MCF 10A (cell line): ENCODE measurements at places on chromosomes 7 and 10. TPM values are rescaled to one million over a fixed set of nuclear protein-coding genes. Genes with fewer than 3 reads are reported as not detected.

The SMC3 gene
- 43.0 and 43.2 TPM in 2 replicates for total RNA-seq

The NACAD gene
- total RNA-seq = not detected in 2 replicates

The SLC16A9 gene
- total RNA-seq = 0.54 and 0.84 TPM in 2 replicates

The SLC13A1 gene
- total RNA-seq = not detected in 2 replicates

The SFRP5 gene
- total RNA-seq = not detected in 2 replicates

The PIK3CG gene
- not detected in 2 replicates for total RNA-seq

The ZNF365 gene
- total RNA-seq = 1.3 and 2.9 TPM in 2 replicates

The SFTPD gene
- 0.23 TPM in 1 of 2 replicates, not detected in the other for total RNA-seq

The SH2D4B gene
- not detected in 2 replicates for total RNA-seq

The PKD2L1 gene
- total RNA-seq = not detected in 2 replicates

The OR6B1 gene
- not detected in 2 replicates for total RNA-seq

The RINT1 gene
- total RNA-seq = 26.9 and 29.2 TPM in 2 replicates

The GJC3 gene
- not detected in 2 replicates for total RNA-seq

The CADPS2 gene
- 7.4 and 10.1 TPM in 2 replicates for total RNA-seq

The WDFY4 gene
- total RNA-seq = not detected in 2 replicates

The LLCFC1 gene
- not detected in 2 replicates for total RNA-seq

The CALML3 gene
- 0.25 and 0.75 TPM in 2 replicates for total RNA-seq

The EPHB6 gene
- total RNA-seq = 0.79 and 1.4 TPM in 2 replicates

The FFAR4 gene
- not detected in 2 replicates for total RNA-seq

The NPY gene
- not detected in 2 replicates for total RNA-seq

The PTPRZ1 gene
- 9.8 and 11.1 TPM in 2 replicates for total RNA-seq

The PODXL gene
- 1.6 and 1.7 TPM in 2 replicates for total RNA-seq

The UNCX gene
- total RNA-seq = not detected in 2 replicates

The MOGAT3 gene
- not detected in 2 replicates for total RNA-seq

The PRLHR gene
- not detected in 2 replicates for total RNA-seq
